Pancreas (tissue), 10 donors: ENCODE measurements at places on chromosomes 3 and 15.

- H3K4me1 ChIP-seq = no peaks in the 10 kb centered on the region
- DNase-seq = no peak
- no peaks in the 10 kb centered on the region for H3K36me3 ChIP-seq
- H3K27ac ChIP-seq = peak overlapping the region; percentile 16
These were observed 167.0 kb downstream of the FMN1 start for GRCh38 chr15:33027306-33028035.

DNA sequence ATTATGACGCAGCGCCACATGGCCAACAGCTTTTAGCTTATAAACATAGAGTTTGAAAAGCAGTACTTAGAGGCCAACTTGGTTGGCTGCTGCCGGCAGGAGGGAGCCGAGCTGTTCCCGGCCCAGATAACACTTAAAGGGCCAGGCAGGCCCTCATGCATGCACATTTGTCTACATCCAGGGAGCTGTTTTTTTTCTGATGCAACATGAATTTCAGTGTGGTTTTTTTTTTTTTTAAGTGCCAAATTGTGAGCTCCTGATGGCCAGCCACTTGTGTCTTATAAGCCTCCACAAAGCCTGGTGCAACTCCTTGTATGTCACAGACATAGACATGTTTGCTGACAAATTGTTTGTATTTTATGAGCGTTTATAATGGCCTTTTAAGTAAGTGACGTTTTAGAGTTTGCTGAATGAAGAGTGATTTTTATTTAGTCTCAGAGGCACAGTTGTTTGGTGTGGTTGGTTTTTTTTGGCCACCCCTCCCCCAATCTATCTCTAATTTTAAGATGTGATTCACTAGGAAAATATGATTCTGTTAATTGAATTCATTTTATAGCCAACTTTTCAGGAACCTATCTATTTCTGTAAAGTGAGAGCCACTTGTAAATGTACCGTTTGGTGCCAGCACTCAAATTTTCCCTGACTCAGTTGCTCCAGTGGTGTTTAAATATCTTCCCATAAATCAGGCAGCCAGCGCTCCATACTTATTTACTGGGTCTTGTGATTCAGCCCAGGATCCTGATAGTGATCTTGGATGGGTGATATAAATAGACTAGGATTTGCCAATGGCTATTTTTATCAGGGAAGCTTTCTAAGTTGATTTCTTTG is 134.3 kb downstream of the VGLL4 start:
- H3K36me3 ChIP-seq = no peaks in the 10 kb centered on the region
- DNase-seq = peak; percentile 76
- H3K4me3 ChIP-seq = no peak overlapping the region
- H3K27ac ChIP-seq = peak overlapping the region; percentile 69
- H3K4me1 ChIP-seq = peaks cover 13% of the 10 kb centered on the region
- H3K27me3 ChIP-seq = no peaks in the 10 kb centered on the region

DNA sequence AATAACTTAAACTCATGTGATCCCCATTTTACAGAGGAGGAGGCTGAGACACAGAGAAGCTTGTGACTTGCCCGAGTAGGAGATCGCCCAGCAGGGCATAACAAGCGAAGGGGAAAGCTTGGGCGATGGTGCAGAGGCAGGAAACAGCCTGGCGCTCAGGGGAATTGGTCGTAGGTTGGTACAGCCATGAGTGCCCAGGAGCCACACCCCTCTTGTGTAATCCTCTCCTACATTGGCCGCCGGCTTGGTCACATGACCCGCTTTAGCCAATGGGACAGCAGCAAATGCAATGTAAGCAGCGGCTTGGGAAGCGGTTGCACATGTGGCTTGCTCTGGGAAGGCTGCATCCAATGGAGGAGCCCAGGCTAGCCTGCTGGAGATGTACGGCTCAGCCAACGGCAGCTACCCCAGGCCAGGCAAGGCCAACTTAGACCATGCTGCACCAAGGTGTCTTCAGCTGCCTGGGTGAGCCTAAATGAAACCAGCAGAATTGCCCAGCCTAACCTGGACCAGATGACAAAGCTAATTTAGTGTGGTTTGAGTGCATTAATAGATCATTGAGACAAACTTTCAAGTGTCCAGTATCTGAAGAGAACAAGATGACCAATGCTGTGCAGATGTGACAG is 50.3 kb upstream of the SLC6A6 start:
- H3K27ac ChIP-seq = no peak overlapping the region
- no peak overlapping the region for H3K4me3 ChIP-seq
- no peaks in the 10 kb centered on the region for H3K36me3 ChIP-seq

GRCh38 chr3:12384451-12385233 is 95.8 kb downstream of the PPARG start:
- no peaks in the 10 kb centered on the region for H3K36me3 ChIP-seq
- no peak overlapping the region for H3K27ac ChIP-seq
- no peaks in the 10 kb centered on the region for H3K27me3 ChIP-seq

DNA sequence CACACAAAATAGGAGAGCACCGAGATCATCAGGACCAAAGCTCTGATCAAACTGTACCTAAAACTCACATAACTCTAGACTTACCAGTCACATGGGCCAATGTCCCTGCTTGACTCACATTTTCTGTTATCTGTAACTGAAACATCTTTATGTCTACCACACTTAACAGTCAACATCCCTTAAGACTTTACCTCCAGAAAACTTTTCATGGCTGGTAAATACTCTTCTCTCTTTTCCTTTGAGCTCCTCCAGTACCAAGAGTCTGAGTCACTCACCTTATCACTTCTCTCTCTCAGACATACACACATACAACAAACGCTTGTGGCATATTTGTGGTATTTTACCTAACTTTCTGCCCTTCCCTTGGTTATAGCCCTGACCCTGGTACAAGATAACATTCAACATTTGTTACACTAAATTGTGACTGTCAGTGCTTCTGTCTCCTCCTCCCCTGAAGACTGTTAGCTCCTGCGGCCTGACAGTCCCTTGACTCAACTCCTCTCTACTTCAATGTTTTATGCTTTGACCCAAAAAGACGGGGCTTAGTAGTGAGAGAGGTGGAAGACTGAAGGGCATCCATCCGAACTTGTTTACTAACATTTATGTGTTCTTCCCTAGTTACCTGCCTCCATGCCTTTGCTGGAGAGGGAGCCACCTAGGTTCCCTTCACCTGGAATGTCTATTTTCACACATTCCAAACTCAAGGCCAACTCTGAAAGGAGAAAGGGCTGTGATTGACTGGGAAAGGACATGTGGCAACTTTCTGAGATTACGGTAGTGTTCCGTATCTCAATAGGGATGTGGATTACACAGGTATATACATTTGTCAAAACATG is 3.7 kb upstream of the EFHB start:
- no peaks in the 10 kb centered on the region for H3K36me3 ChIP-seq
- no peak overlapping the region for H3K4me3 ChIP-seq

GRCh38 chr15:52370010-52370409 is 74.4 kb upstream of the MYO5C start:
- no peaks in the 10 kb centered on the region for H3K4me1 ChIP-seq
- DNase-seq = no peak

DNA sequence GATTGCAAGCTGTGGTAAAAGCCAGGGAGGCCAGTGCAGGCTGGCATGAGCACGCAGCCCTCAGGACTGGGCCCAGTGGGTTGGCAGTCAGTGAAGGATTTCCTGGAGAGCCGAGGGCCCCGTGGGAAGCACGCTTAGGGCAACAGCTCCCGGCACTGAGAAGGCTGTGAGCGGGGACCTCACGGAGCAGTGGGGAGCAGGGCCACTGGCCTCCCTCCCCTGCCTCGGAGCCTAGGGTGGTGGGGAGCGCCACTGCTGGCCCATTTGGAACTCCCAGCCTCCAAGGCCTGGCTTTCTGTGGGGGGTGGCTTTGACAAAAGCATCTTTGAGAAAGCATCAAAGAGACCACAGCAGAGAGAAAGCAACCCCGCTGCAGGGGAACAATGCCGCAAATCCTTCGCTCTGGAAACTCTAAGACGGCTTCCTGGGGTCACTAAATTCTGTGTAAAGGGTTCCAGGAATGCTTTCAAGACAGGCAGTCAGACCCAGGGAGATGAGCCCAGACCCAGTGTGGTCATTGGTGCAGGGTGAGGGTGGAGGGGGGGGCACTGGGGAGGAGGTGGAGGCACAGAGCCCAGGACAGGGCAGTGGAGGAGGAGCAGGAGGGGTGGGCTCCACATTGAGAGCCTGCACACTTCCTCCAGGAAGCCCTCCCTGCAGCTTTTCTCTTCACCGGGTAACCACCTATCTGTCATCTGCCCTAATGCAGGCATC is 9.5 kb upstream of the APBA2 start:
- peaks cover 5% of the 10 kb centered on the region for H3K4me1 ChIP-seq
- peak; percentile 49 for DNase-seq
- H3K36me3 ChIP-seq = no peaks in the 10 kb centered on the region
- no peak overlapping the region for H3K27ac ChIP-seq
- H3K4me3 ChIP-seq = no peak overlapping the region

DNA sequence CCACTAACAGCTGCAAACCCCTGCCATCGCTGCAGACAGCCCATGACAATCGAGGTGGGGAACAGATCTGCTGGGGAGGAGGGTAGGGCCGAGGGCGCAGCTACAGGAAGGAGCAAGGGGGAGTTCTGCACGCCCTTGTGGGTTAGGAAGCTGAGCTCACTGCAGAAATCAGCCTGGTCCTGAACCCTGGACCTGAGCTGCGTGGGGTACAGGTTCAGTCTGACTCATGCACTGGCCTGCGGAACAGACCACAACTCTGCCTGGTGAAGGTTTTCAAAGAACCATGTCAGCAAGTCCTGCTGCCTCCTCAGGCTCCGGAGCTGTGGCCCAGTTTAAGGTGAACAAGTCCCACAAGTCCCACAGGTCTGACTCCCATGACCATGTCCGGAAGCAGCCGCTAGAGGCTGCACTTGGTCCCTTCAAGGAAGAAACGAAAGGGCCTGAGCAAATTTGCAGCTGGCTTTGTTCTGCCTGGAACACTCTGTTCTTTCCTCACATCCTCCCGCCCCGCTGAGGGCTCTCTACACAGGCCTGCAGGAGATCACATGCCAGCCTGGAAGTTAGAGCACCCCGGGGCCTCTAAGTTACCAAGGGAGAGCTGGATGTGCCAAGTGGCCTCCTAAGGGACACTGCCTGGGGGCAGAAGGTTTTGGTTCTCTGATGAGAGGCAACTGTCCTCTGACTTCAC is 49.4 kb upstream of the AKAP13 start:
- peak overlapping the region; percentile 63 for H3K27ac ChIP-seq
- H3K27me3 ChIP-seq = no peaks in the 10 kb centered on the region
- H3K4me3 ChIP-seq = no peak overlapping the region
- DNase-seq = peak; percentile 88
- no peaks in the 10 kb centered on the region for H3K36me3 ChIP-seq

DNA sequence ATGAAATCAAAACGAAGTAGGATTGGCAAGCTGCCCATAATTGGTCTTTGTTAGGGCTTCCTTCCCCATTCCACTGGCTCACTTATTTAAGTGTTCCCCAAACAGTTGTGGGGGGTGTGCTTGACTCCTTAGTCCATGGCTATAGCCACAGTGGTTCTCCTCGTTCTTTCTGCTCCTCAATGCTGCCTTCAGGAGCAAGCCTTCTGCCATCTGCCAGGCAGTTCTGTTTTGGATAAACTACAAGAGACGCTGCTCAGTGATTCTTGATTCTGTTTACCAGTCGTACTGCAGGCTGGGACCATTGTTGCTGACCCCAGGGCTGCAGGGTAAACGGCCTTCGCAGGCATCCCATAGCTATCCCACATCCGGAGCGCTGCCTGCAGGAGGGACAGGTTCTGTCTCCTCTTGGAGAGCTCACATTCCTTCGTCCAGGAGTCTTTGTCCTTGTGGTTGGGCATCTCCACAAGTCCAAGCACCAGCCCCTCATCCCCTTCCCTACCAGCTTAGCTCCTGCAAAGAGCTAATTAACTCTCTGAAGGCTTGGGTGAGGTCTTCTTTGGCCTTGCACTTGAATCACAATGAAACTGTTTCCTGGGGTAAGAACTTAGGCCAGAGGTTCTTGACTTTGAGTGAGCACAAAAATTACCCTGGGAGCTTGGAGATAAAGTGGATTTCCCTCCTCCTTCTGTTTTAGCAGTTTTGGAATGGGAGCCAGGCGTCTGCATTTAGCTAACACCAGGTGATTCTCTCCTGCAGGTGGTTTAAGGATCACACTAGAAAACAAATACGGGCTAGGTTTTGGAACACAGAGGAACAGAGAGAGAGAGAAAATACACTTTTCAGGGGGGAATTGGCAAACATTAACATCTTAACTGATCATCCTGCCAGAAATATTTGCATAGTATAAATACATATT is 114.9 kb downstream of the SV2B start:
- H3K27ac ChIP-seq = no peak overlapping the region
- H3K36me3 ChIP-seq = no peaks in the 10 kb centered on the region
- DNase-seq = no peak
- H3K27me3 ChIP-seq = no peaks in the 10 kb centered on the region

DNA sequence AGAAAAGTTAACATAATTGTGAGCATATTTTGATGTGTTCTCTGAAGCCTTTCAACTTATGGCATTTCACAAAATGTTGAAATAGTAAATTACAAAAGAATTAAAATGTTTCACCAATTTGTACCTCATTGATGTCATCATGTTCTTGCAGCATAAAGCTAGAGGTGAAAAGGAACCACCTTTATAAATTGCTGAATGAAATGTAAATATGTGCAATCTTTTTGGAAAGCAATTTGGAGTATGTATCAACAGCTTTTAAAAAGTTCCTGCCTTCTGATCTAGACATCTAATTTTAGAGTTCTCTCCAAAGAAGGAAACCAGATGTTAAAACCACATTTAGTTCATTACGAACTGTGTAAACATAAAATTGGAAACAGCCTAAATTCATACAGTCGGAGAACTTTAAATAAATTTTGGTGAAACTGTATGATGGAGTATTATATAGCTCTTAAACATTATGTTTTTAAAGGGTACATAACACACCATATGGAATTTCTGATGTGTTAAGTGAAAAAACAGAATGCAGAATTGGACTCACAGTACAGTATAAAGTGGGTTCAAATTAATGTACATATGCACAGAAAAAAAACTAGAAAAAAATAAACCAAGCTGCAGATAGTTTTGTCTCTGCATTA is 311.2 kb upstream of the NAALADL2 start:
- H3K4me3 ChIP-seq = no peak overlapping the region
- no peak for DNase-seq
- H3K4me1 ChIP-seq = no peaks in the 10 kb centered on the region
- no peak overlapping the region for H3K27ac ChIP-seq

DNA sequence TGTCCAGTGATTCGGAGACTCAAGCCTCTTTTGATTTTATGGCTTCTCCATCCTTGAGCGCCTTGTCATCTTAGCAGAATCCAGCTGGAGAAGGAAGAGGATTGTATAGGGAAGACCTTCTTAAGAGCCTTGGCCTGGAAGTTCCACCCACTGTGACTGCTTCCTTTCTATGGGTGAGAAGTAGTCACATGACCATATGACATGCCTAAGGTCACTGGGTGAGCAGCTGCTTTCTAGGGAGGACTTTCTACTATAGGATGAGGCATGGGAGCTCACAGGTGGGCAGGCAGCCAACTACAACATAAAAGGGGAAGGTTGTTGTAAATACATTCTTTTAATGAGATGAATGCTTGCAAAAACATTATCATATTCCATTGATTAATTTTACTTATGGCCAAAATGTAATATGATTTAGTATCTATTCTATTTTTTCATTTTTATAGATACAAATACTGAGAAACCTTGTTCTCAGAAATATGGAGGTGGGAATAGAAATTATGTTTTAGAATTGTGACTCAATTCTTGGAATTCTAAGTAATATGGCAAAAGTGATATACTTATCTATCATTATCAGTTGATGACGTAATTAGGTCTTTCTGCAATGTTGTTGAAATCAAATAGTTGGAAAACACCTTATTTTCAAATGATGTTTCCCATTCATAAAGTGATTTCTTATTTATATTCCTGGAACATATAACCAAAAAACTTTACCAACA is 53.6 kb upstream of the MINAR1 start:
- H3K4me1 ChIP-seq = no peaks in the 10 kb centered on the region
- no peak overlapping the region for H3K4me3 ChIP-seq
- no peaks in the 10 kb centered on the region for H3K27me3 ChIP-seq
- H3K36me3 ChIP-seq = no peaks in the 10 kb centered on the region
- no peak overlapping the region for H3K27ac ChIP-seq
- DNase-seq = no peak
